ENCODE measurements at places on chromosomes 1 and 21.

GRCh38 chr1:237040823-237041222 lies 1.2 kb upstream of the RYR2 start:
- DNase-seq = no peak

DNA sequence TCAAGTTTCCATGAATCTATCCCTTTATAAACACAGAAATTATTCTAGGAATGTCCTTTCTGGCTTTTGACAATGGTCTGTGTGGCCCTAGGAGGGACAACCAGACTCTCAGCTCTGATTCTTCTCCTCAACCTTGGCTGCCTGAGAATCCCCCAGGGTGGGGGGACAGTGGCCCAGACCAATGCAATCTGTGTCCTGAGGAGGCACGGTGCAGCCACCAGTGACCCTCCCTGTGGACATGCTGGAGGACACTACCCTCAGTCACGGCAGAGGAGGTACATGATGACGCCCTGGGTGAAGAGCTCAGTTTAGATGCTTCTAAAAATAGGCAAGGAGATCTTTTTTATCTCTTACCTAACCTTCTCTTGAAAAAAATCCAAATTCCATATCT lies 91.7 kb downstream of the PGBD5 start:
- no peak for DNase-seq

DNA sequence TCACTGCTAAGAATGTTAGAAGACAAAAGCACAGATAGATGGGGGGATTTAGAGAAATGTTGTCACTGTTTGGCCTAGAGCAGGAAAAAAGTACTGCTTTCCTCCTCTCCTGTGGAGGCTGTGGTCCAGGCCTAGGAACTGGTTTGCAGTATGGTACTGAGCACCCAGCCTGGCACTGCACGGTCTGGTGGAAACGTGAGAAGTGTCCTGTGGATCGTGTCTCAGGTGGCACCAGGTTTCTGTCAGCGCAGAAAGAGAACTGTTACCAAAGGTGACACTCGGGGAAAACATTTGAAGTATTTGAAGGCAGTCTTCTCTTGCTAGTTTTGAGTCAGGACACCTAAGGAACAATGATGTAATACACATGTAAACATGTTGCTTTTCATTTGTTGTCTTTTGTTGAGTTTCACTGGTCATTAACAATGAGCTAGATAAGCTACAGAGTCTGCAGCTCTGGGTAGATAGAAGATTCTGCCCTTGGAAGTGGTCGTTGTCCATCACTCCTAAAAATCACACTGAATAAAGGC lies 63.0 kb downstream of the B3GALNT2 start:
- no peak for DNase-seq

DNA sequence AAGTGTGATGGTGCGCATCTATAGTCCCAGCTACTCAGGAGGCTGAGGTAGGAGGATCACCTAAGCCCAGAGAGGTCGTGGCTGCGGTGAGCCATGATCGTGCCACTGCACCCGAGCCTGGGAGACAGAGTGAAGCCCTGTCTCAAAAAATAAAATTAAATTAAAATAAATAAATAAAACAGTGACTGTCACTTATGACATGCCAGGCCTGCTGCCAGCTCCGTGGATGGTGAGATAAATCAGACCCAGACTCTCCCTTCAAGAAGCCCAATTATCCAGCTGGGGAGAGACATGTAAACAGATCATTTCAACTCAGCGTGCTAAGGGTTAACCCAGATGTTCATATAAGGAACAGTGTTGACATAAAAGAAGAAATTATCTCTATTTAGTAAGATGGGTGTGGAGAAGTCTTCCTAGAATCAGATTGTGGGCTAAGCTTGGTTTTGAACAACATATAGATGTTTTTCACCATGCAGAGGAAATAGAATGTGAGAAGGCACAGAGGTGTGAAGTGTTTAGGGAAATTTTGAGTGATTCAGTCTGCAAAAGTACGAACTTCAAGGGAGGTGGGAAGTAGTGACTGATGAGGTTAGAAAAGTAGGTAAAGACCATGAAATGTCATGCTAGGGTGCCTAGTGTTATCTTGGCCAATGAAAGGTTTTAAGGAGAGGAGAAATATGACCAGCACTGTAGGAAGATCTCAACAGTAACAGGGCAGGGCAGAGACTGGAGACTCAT lies 18.3 kb downstream of the YARS1 start:
- peak; percentile 17 for DNase-seq

DNA sequence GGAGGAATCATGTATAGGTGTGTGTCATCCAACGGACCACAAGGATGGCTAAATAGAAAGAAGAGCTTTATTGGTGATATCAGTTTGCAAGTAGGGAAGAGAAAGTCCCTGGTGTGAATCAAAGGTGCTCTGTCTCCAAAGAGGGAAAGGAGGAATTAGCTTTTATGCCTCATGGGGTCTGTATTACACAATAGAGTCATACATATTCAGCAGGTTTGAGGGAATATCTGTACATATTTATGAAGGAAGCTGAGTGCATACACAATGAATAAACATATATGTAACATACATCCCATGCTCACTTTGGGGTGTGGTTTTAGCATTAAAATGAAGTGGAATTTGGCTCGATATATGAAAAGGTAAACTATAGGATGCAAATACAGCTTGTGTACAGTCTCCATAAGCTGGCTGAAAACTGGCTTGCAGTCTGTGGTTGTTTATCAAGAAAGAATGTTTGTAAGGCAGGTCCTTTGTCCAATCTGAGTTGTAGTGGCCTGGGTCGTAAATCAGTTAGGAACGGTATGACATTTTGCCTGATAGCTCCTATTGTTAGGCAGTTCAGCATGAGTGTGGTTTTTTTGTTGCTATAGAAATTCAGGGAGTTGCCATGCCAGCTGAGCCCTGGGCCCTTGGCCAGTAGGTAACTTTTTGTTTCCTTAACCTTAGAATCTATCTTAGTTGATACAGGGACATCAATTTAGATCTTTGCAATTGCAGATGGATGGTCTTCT lies 198.0 kb upstream of the ZP4 start:
- DNase-seq = no peak

GRCh38 chr1:60448850-60449249 lies 375.3 kb upstream of the C1orf87 start:
- DNase-seq = no peak

DNA sequence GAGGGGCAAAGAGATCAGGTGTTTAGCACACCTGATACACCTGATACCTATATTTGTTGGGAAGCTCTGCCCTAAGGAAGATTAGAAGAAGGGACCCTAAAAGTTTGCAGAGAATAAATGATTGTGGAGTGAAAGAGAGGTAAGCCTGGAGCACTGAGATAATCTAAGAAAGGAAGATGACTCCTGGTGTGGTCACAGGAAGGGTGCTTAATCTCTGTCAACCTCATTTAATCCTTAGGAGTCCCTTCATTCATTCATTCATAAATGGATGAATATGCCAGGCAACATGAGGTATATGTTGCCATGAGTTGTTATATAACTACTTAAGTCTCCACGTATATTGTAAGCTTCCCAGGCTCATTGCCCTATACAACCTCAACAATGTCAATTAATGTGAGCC lies 16.2 kb upstream of the MNDA start:
- no peak for DNase-seq

DNA sequence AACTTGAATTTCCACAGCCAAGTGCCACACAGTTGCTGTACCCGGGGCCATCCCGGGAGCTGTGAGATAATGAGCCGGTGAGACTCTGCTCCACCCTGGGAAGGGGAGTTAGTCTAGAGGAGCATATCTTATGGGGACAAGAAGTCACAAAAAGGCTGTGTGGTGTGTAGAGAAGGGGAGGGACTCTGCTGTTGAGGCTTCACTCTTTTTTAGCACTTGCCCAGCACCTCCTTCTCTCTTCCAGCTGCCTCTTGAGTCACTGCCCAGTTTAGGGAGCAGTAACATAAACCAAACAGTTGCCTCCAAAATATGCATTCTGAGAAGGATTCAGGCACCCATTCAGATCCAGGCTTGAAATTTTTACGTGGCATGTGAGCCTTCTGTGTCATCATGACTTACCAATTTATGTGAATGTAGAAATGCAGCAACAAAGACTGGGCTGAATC lies 744 bp upstream of the WDR26 start:
- no peak for DNase-seq

- no peak for DNase-seq
Observed at GRCh38 chr1:5833911-5834310, 158.3 kb downstream of the NPHP4 start.

- no peak for DNase-seq
Observed at GRCh38 chr1:30852026-30852425, 56.5 kb downstream of the SDC3 start.

Data from stimulated activated effector memory CD8-positive, alpha-beta T cell treated with anti-CD3 and anti-CD28 coated beads, Interleukin-12 subunit alpha, Interleukin-12 subunit beta, amount 100 ng/mL, for 72 hours (primary cell).